ENCODE measurements at places on chromosomes 6 and 20.

DNA sequence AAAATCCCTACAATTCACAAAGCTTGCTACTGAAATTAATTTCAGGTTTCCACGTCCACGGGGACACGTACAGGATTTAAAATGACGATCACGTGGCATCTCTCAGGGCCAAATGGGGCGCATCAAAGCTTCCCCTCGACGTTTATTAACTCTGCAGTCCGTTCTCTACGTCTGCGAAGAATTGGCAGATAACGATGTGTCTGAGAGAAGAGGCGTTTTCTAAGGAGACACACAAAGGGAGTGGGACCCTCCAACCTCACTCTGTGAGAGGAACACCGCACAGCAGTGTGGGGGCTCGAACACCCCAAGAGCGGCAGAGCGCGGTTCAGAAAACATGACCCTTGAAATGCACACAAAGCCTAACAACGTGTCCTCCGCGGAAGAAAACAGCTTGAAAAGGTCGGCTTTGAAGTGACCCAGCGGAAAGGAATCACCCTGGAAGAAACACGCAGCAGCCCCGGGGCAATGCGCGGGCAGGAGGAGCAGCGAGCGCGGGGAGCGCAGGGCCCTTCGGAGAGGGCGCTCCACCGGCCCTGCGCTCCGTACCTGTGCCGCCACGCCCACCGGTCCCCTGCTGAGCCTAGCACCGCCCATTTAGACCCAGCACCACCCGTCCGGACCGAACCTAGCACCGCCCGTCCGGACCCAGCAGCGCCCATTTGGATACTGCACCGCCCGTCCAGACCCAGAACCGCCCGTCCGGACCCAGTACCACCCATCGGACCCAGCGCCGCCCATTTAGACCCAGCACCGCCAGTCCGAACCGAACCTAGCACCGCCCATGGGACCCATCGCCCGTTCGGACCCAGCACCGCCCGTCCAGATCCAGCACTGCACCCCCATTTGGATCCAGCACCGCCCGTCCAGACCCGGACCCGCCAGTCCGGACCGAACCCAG lies 1.1 kb upstream of the AFDN start:
- DNase-seq = no peak

- DNase-seq = no peak
Observed at GRCh38 chr20:54219751-54220426, 12.0 kb downstream of the PFDN4 start.

- DNase-seq = peak; percentile 71
Observed at GRCh38 chr6:31575335-31575901, at the start of gene TNF. TSS of gene TNF (plus strand) at chr6:31575565. CDS start at chr6:31575742, 177 bp downstream.

DNA sequence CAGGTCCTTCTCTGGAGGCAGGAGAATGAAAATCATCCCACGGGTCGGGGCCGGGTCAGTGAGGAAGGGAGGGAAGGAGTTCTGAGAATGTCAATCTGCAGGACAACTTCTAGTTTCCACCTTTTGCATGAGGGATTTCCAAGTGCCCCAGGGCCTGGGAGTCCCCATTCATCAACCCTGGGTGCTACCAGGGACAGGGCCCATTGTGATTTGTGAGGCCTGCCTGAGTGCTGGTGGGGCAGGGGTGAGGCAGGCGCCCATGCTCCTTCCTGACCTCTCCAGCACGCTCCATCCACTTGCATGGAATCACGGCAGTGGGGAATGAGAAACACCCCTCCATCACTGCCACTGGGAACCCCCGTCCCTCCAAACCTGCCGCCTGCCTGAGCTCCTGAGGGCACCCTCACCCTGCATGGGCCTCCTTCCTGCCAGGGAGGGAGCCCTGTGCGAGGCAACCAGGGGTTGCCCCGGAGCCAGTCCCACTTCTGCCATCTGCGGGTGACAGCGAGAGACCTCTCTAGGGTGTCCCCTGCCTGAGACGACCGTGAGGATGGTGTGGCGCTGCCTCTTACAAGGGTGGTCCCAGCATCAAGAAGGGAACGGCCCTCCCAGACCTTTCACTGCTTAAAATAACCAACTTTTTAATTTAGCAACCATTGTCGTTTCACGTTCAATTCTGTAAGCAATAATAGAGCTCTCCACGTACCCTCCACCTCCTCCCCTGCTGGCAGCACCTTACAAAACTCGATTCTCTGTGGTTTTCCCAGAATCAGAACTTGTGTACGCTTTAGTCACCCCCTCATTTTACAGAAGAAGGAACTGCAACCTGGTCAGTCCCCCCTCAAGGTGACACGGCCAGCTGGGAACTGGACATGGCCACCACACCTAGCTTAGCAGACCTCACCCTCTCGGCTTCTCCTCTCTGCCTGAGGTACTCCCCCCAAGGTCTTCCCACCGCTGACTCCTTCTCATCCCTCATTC lies 28.6 kb downstream of the PMEPA1 start:
- no peak for DNase-seq

- no peak for DNase-seq
Observed at GRCh38 chr6:94049001-94049400, 629.6 kb upstream of the EPHA7 start.

DNA sequence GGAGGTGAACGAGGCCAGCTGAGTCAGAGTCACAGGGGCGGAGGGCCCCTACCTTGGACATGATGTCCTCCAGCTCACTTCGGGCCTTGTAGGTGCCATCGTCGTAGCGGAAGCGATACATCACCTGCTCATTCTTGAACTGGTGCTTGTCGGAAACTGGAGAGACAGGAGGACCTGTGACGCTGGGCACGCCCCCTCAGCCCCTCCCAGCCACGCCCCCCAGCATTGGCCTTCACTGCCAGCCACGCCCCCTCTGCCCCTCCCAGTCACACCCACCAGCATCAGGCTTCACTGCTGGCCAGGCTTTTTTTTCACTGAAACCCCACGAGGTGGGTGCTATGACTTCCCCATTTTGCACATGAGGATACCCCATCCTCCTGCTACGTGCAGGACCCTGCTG lies 148.2 kb downstream of the PREX1 start:
- no peak for DNase-seq
